ENCODE measurements at places on chromosomes 13 and 19.

DNA sequence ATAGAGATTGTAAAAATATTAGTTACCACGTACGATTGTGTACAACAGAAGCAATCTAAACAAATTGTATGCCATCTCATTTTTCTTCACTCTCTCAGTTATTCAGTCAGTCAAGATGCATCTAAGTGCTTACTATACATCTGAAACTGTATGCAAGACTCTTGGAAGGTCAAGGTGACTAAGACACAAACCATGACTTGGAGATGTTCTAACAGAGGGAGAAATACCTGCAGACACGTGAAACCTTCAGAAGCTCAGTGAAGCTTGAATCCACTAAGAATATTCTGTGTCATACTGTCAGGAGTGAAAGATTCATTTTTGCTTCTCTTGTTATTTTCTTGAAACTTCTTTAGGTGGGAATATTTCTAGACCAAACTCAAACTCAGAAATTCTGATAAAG, 365.4 kb downstream of the ITGBL1 start:
- DNase-seq = no peak

GRCh38 chr13:104757712-104758111, 1691.5 kb upstream of the SLC10A2 start:
- no peak for DNase-seq

DNA sequence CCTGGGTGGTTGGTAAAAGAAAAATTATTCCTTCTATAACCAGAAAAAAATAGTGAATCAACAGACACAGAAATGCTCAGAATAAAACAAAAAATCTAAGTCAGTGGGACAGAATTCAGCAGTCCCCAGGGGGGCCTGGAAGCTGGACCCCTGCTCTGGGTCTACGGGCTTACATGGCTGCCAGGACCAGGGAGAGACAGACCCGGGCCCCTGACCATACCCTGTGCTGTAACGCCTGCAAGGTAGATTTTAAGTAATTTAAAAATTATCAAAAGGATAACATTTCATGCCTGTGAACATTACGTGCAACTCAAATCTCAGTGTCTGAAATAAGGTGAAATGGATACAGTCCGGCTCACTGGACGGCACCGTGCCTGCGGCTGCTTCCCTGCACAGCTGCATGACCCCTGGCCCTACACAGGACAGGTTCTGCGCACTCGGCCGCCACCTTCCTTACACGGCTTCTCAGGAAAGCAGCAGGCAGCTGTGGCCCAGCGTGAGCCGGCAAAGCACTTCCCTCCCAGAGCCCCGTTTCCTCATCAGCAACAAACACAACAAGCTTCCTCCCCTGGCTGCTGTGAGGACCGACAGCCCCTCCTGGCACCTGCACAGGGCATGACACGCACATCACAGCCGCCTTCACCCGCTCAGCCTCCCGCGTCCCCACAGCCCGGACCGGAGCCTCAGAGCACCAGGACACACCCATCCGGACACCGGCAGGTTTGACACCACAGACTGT, 22.2 kb downstream of the RASA3 start:
- DNase-seq = peak; percentile 45

DNA sequence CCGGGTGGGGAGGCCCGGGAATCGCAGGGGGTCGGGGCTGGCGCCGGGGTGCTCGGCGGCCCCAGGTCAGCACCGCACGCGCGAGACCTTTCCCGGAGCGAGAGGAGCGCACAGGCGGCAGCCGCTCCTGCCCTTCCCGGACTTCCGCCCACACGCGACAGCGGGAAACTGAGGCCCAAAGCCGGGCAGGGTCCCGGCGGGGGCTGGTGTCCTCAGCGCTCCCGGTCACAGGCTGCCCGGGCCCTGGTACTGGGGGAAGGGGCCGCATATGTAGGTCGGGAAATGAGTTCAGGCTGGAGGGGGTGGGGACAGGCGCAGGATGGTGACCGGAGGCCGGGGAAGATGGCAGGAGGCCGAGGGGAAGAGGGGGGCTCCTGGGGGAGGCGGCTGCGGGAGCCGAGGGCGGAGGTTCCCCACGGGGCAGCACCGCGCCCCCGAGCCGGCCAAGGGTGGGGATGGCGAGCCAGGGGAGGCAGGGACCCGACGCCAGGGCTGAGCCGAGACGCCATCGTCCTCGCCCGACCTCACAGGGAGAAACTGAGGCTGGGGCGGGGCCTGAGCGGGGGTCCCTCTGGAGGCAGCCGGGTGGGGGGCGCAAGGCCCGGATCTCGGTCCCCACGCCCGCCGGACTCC, 662 bp downstream of the CBARP start:
- no peak for DNase-seq

DNA sequence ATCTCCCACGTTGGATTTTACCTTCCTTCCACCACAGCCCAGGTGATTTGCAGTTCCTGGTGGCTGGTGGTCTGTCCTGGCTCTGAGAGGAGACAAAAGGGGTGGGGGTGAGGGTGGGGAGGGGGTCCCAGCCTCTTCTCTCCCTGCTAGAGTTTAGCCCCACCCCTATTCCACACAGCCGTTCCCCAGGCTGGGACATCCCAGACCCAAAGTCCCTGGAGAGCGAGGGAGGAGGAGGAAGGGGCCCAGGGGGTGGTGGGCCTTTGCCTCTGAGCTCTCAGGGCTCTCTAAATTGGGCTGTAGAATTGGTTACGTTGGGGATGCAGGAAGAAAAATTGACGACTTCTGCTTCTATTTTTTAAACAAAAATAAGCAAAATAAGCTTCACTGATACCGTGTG, 81.9 kb downstream of the SLC6A16 start:
- no peak for DNase-seq

- no peak for DNase-seq
Observed at GRCh38 chr19:50419580-50420035, 870 bp downstream of the SPIB start.

DNA sequence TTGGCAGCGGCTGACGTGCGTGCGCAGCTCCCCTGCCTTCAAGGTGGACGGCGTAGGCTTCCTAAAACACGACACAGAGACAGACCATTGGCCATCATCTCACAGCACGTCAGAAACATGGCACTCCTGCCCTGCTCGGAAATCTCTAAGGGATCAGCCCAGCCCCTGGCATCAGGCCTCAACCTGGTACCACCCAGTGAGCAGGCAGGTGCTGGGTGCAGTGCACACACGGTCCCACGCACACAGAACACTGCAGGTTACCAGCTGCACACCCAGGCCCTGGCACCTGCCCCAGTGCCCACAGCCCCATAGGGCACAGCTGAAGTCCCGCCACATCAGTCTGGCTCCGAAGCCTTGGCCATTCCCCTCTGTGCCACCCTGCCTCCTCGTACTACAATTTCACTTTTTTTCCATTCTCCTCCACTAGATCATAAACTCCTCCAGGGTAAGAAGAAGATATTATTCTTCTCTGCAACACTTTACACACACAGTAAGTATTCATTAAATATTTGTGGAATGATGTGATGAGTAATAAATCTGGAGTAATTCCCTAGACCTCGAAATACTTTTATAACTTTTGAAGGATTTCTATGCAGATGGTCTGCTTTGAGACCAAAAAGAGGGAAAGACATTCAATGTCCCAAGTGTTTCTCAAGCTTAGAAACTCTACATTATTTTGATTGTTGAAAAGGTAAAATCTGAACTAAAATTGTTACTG, 156.4 kb downstream of the COL4A1 start:
- DNase-seq = no peak

DNA sequence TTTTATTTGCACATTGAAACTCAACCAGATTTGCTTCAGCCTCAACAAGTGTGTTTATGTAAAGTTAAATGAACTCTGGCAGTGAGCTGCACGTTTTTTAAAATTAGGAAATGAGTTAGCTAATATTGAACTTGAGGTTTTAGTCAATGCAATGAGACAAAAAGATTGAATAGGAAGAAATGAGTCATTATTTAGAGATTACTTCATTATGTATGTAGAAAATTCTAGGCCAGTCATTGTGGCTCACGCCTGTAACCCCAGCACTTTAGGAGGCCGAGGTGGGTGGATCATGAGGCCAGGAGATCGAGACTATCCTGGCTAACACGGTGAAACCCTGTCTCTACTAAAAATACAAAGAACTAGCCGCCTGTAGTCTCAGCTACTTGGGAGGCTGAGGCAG, 22.8 kb upstream of the CD70 start:
- DNase-seq = no peak

- DNase-seq = no peak
Observed at GRCh38 chr13:39417643-39418042, 185.3 kb downstream of the LHFPL6 start.

- no peak for DNase-seq
Observed at GRCh38 chr19:6996810-6997209, 24.4 kb downstream of the MBD3L2B start.
